Retina (tissue), 1 donor: ENCODE measurements at places on chromosomes 12 and 14.

- DNase-seq: no peak
These were observed 24.4 kb upstream of the BDKRB2 start for GRCh38 chr14:96180043-96180874.

DNA sequence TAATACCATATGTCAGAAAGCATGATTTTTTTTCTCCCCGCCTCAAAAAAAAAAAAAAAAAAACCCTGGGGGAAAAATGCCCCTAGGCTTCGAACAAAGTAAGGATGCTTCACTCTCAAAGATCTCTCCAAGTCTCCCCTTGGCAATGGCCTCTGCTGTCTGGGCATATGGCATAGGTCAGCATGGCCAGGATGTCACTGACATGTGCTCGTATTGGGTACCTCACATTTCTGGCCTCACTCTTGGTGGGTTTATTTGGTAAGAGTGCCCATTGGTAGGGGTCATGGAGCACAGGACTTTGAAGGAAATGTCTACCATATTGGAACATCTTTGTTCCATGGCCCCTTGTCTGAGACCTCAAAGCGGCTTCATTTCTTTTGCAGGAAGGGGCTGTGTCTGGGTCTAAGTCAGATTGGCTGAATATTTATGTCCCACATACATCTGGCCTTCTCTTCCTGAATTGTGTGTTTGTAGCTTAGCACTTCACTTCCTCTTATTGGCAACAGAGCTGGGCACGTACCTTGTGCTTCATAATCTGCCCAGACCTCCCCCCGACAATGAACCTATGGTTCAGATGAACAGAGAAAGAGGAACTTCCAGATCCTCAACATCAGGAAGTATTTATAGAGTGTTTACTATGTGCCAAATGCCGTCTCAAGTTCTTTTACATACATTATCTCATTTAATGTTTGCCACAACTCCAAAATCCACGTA, 36.3 kb upstream of the OAS1 start:
- DNase-seq: no peak

DNA sequence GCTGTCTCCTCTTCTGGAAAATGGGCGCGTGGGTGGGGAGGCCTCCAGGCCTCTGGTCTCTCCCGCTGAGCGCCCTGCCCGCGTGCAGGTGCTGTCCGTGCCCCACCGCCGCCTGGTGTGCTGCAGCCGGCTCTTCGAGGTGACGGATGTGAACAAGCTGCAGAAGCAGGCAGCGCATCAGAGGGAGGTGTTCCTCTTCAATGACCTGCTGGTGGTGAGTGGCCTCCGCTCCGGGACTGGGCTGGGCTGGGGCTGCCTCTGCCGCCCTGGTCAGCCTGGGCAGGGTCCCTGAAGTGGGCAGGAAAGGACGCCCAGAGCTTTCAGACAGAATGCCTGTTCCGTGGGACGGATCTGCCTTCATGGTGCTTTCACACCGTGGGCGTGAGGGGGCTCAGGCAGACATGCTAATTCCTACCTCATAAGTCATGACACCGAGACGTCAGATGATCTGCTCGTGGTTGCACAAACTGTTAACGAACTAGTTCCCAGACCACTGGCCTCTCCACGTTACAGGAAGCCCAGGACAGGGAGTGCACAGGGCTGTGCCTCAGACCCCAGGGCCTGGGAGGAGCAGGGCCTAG, 50.5 kb downstream of the SLC6A12 start:
- no peak for DNase-seq

GRCh38 chr14:24138396-24139271, 2.6 kb downstream of the PSME1 start:
- DNase-seq: no peak

- DNase-seq: no peak
These were observed 4.2 kb downstream of the PPM1H start for GRCh38 chr12:62930546-62931425.

DNA sequence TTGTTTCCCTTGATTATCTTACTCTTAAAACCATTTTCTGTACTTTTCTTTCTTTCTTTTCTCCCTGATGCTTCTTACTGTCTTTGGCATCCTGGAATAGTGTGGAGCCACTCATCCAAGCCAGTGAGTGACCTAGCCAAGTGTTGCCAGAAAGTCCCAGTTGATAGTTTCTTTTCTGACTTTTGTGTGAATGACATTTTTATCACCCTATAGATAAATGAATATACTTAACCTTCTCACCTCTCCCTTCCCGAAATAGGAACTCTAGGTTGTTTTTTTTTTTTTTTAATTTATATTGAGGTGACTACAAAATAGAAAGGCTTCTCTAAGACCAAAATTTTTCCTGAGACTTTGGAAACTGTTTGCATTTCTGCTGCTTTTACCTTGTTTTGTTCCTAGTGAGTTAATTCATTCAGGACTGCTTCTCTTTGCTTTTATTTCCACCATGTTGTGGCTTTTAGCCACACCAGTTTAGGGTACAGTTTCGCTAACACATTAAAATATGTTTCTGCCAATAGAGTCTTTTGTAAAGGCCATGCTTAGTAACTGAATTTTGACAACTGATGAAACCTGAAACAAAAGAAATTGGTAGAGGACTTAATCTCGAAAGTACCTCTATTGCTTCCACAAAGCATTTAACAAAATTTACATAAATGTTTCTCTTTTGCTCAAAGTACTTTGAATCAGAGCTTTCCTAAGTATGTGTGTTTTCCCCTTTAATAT, 194.6 kb downstream of the ERC1 start:
- DNase-seq: no peak

GRCh38 chr14:36514278-36515104, 5.5 kb downstream of the NKX2-1 start:
- DNase-seq: peak; percentile 60

GRCh38 chr12:80860206-80860605, 77.5 kb downstream of the LIN7A start:
- DNase-seq: no peak

DNA sequence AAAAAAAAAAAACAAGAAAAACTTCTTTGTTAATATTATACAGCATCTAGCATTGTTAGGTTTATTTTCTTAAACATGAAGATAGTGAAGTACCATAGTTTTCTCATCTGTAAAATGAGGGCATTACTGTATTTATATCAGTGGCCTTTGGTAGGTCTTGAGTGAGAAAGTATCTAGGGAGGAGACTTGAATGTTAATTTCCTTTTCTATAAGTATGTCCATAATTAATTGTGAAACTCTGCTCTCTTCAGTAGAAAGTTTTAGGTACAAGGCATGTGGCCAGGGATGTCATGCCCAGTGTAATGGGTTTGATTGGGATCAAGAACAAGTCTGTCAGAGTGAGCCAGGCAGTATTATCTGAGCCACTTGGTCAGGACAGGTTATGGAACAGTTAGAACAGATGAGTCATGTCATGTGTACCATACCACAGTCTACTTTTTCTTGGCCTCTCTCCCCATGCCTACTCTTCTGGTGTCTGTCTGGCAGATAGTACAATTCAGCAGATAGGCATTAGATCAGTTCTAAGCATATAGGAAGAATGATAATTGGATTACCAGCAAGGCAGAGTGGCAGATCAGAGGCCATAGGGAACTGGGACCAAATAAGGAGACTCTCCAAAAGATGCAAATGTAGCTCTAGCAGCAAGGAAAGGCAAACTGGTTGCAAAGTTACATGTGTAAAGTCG, 30.4 kb downstream of the FBXO34 start:
- no peak for DNase-seq

- peak; percentile 39 for DNase-seq
These were observed 51.2 kb downstream of the SMIM41 start for GRCh38 chr12:52130711-52131110.

DNA sequence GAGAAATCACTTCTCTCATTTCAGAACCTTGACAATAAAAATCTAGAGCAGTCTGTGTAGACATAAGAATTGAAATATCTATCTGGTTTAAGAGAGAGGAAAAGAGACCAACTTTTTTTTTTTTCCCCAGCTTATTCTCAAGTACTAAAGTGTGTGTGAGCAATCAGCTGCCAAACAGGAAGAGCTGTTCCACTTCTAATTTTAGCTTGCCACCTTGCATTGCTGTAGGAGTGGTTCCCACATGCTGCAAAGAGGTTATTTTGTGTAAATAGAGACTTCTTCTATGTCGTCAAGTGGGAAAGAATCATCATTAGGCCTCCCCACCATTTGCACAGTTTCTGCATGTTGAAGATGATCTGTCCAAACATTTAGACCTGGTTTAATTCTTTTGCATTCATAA, 142.6 kb downstream of the NPAS3 start:
- DNase-seq: no peak

DNA sequence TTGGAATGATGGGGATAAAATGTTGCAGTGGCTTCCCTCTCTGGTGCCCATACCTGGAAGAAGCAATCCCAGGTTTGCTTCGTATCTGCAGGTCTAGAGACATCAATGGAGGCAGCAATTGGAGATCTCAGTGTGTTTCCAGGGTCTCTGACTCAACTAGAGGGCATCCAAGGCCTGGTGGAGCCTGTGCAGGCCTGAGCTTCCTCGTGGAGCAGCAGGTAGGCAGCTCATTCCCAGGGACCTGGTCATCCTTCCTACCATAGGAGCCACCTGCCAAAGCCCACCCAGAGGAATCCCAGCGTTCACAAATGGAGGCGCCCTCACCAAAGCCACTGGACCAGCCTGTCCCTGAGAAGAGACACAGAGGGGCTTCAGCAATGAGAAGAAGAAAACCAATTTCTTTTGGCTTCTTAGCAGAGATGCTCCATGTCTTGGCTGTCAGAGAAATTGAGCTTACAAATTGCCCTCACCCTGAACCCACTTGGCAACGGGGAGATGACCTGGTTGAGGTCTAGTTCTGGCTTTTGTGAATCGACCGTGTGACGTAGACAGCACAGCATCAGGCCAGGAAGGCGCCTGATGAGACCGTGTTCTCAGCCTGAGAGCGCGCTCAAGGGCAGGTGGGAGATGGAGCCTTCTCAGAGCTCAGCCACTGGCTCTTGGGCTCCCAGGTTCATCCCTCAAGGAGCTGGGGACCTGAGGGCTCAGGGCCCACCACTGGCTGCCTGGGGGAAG, 283.6 kb downstream of the DPF3 start:
- no peak for DNase-seq

GRCh38 chr12:103880299-103881142, 39.5 kb upstream of the NT5DC3 start:
- peak; percentile 42 for DNase-seq
